ENCODE measurements at places on chromosomes 16 and 17.

- no peak for DNase-seq
Observed at GRCh38 chr16:58510097-58510775, 5.1 kb upstream of the SETD6 start.

GRCh38 chr17:36523113-36523512, 11.6 kb downstream of the MYO19 start:
- DNase-seq, result no peak

DNA sequence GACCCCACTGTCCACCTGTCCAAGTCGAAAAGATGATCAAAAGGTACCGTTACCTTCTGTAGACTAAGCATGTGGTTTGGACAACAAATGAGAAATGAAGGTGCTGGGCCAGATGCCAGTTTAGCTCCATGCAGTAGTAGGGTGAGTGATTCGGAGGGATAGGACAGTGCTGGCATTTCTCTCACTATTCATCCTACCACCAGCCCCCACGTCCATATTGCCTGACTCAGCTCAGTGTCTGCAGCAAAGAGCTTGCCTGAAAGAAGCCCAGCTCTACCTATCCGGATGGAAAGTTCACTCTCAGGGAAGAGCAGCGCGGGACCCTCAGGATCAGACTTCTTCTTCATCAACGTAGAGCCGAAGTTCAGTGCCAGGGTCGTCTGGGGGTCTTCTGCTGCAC, 145.0 kb downstream of the SLC39A11 start:
- DNase-seq, result no peak

- no peak for DNase-seq
Observed at GRCh38 chr17:47225436-47225858, 16.3 kb downstream of the MYL4 start.

- DNase-seq, result no peak
Observed at GRCh38 chr16:82699260-82699659, 72.5 kb downstream of the CDH13 start.

GRCh38 chr17:2856727-2857126, 60.5 kb downstream of the RAP1GAP2 start:
- DNase-seq, result no peak
